ENCODE measurements at places on chromosomes 13 and 19. TPM values are rescaled to one million over a fixed set of nuclear protein-coding genes. Genes with fewer than 3 reads are reported as not detected.

The CYP2A6 gene
- 2,152 TPM for total RNA-seq

The BST2 gene
- total RNA-seq: 103 TPM

The SPRY2 gene
- 11.3 TPM for total RNA-seq

The PDX1 gene
- 0.70 TPM for total RNA-seq

The AP1M2 gene
- total RNA-seq: 1.0 TPM

The NLRP11 gene
- 0.30 TPM for total RNA-seq

The LRRC8E gene
- 4.3 TPM for total RNA-seq

DNA sequence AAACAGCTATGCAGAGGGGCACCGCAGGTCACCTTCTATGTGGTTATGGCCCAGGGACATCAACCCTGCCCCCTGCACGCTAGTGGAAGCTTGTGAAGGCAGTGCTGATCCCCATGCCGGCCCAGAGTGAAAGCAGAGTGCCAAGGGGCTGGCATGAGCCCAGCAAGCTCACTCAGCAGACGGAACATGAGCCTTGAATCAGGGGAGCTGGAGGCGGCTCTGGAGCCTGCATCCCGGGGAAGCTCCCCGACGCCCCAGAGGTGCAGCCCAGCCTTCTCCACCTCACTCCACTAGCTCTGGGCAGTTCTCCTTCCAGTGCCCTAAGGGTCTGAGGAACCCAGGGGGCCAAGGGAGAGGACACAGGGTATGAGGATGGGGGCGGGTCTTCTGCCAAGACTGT lies 19.0 kb upstream of the ISYNA1 start:
- DNase-seq: peak; percentile 46

- DNase-seq: no peak
Observed at GRCh38 chr13:100138859-100139491, 50.1 kb downstream of the PCCA start.

DNA sequence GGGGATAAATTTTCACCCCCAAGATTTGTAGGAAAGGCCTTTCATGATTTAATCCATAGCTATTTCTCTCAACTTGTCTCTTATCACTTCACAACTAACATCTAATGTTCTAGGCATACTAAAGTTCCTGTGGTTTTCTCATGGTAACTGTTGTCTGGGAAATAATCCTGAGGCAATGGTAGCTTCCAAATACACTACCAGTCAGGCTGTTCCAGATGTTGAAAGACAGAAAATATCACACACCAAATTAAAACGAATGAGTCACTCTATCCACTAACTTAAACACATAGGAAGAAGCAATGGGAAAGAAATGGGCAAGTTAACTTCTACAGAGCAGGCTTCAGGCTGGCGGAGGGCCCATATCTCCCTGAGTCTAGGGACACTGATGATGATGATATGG lies 77.7 kb upstream of the MYO16 start:
- DNase-seq: no peak

GRCh38 chr13:47332149-47332548 lies 435.3 kb upstream of the HTR2A start:
- no peak for DNase-seq

DNA sequence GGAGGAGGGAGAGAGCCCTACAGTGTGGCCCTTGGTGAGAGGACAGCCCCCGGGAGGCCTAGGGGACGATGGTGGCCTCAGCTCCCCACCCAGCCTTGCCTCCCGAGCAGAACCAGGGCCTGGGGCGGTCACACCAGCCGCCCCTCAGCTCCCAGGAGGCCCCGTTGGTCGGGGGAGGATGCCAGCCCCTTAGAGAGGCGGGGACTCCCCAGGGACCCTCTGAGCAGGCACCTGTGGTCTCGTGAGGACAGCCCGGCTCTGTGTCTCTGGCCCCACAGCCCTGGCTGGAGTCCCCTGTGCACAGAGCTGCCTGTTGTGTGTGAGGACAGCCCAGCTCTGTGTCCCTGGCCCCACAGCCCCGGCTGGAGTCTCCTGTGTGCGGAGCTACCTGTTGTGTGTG lies 158.8 kb downstream of the KDM4B start:
- DNase-seq: no peak

- no peak for DNase-seq
Observed at GRCh38 chr13:80612804-80613203, 271.9 kb upstream of the SPRY2 start.

GRCh38 chr19:28899703-28900102 lies 313.2 kb downstream of the UQCRFS1 start:
- DNase-seq: no peak

GRCh38 chr19:44894052-44894400 lies 3.0 kb downstream of the TOMM40 start:
- DNase-seq: no peak

DNA sequence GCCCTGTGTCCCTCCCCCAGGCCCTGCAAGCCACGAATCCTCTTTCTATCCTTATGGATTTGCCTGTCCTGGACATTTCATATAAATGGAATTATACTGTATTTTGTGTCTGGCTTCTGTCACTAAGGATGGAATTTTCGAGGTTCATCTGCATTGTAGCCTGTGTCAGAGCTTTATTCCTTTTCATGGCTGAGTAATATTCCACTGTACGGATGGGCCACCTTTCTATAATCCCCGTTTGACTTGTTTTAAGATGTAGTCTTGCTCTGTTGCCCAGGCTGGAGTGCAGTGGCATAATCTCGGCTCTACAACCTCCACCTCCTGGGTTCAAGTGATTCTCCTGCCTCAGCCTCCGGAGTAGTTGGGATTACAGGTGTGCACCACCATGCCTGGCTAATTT lies 3.9 kb upstream of the KDM4B start:
- no peak for DNase-seq

All from left lobe of liver (tissue), 2 donors.